Esophagus squamous epithelium (tissue), 5 donors: ENCODE measurements at places on chromosomes 7 and 10.

DNA sequence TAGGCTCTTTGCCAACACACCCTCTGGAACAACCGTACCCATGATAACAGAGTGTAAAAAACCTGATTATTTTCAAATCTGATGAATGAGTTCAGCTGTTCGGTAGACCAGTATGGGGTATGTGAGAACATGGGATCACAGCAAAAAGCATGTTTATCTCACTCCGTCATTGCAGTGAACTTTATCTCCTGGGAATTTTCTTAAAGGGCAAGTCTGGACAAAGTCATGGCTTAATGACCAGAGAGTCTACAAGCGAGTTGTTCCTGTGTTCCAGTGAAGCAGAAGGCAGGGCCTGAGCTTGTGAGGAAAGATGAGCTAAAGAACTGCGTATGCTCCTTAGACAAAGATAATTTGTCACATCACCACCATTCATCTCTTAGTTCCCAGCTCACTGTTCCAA is 219.7 kb downstream of the TRIL start:
- DNase-seq = no peak

DNA sequence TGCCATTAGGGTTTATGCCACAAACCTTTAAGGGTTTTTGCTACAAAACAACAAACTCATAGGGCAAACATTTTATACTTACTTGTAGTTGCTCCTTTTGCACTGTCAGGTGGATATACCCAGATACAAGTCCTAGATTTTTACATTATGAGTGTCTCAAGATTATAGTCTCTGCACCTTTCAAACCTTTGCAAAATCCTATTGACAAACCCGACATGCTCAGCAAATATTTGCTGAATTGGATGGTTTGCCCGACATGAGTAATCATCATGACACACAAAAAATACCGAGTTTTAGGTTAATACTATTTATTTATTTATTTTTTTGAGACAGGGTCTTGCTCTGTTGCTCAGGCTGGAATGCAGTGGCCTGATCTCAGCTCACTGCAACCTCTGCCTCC is 117.3 kb downstream of the SLC25A13 start:
- no peak for DNase-seq

DNA sequence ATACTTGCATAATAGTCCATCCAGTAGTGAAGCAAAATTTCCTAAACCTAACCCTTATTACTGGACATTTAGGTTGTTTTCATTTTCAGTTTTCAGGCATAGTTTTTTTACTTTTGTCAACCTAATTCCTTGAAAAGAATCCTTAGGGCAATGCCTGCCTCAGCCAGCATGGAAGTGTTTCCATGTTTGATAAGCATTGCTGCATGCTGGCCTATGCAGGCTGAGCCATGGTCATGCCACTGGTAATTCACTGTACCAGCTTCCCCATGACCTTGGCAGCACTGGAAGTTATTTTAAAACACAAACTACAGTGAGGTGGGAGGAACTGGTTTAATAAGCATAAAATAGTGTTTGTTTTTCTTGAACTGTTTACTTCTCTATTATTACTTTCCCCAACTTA is 27.8 kb upstream of the PLCE1 start:
- no peak for DNase-seq

GRCh38 chr10:29026802-29027580 is 261.9 kb upstream of the LYZL1 start:
- DNase-seq = no peak

GRCh38 chr7:44415047-44415446 is 75.4 kb downstream of the NUDCD3 start:
- DNase-seq = no peak
